ENCODE measurements at places on chromosomes 13 and 19. TPM values are rescaled to one million over a fixed set of nuclear protein-coding genes. Genes with fewer than 3 reads are reported as not detected.

Gene ITM2B
- total RNA-seq = 227 TPM

Gene FFAR3
- total RNA-seq = 0.63 TPM

Gene ADAMTS10
- 2.6 TPM for total RNA-seq

Gene OR4F17
- total RNA-seq = not detected

Gene ICAM5
- 0.53 TPM for total RNA-seq

Gene ATP4B
- not detected for total RNA-seq

Gene ZNF492
- total RNA-seq = 1.1 TPM

Gene SYT3
- not detected for total RNA-seq

DNA sequence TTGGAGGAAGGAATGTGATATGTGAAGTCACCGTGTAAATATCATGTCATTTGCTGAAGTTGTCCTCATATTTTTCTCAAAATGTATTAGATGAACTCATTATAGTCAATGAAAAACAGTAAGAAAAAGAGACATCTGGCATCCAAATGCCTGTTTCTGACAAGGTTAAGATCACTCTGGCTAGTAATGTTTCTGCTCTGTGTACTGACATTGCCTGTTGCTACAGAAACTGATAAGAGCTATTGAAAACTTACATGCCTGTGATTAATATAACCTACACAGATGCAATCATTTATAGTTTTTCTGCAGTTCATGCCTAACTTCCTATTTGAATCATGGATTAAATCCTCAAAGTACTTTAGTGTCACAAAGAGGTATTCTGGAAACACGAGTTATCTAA lies 249.8 kb downstream of the NBEA start:
- no peak for DNase-seq
- no peaks in the 10 kb centered on the region for H3K36me3 ChIP-seq
- no peaks in the 10 kb centered on the region for H3K4me1 ChIP-seq
- H3K4me3 ChIP-seq = no peak overlapping the region
- no peaks in the 10 kb centered on the region for H3K27me3 ChIP-seq
- no peak overlapping the region for H3K27ac ChIP-seq

- no peaks in the 10 kb centered on the region for H3K36me3 ChIP-seq
- no peak for DNase-seq
- no peak overlapping the region for H3K27ac ChIP-seq
- no peaks in the 10 kb centered on the region for H3K4me1 ChIP-seq
- H3K4me3 ChIP-seq = no peak overlapping the region
Measured at GRCh38 chr13:70407486-70407885, 299.2 kb upstream of the KLHL1 start.

DNA sequence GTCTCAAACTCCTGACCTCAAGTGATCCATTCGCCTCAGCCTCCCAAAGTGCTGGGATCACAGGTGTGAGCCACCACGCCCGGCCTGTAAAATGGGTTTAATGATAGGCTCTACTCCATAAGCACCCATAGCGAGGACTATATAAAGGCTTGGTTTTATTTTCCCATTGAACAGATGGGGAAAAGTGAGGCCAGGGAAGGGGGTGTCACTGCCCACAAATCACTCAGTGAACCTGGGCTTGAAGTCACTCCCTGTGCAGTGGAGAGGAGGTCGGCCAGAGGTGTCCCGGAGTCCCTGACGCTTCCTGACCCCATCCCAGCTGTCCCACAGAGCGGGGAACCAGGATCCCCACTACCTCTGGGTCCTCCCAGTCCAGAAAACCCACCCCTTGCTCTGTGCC lies 14.9 kb downstream of the TLE2 start:
- no peak overlapping the region for H3K4me3 ChIP-seq
- H3K27ac ChIP-seq = no peak overlapping the region
- no peaks in the 10 kb centered on the region for H3K36me3 ChIP-seq
- H3K4me1 ChIP-seq = no peaks in the 10 kb centered on the region
- no peak for DNase-seq
- H3K27me3 ChIP-seq = no peaks in the 10 kb centered on the region

- H3K27ac ChIP-seq = no peak overlapping the region
- no peaks in the 10 kb centered on the region for H3K4me1 ChIP-seq
- no peak overlapping the region for H3K4me3 ChIP-seq
- H3K36me3 ChIP-seq = no peaks in the 10 kb centered on the region
- H3K27me3 ChIP-seq = no peaks in the 10 kb centered on the region
Measured at GRCh38 chr13:37342205-37342604, 236.7 kb upstream of the CSNK1A1L start.

- H3K4me1 ChIP-seq = peaks cover 47% of the 10 kb centered on the region
- no peak for DNase-seq
- H3K27ac ChIP-seq = no peak overlapping the region
- H3K36me3 ChIP-seq = peaks cover 3% of the 10 kb centered on the region
- H3K4me3 ChIP-seq = no peak overlapping the region
Measured at GRCh38 chr13:75316427-75316826, 165.5 kb downstream of the TBC1D4 start.

DNA sequence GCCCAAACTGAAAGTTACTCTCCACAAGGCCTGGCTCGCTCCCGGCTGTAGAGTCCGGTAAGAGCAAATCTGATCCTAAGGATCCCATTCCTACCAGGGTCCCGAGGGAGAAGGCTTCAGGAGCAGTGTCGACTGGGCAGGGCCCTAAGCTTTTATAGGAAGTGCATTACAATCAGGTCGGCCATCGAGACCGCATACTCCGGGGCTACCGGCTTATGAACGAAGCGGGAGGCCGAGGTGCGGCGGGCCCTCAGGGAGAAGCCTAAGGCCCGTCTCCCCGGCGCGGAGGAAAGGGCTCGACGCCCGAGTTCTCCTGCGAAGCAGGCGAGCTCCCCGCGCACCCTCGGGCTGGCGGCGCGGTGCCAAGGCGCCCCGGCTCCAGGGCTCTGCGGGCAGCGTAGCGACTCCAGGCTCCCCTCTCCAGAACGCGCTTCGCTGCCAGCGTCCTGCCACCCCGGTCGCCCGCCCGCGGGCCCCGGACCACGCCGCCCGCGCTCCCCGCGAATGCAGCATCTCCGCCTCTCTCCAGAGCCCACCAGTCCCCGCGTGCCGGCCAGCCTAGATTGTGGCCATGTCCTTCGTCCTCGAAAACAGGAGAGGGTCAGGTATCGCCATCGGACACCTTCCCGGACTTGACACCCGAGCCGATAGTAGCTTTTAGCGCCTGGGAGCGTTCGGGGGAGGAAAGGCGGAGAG lies 1.4 kb downstream of the EFNB2 start:
- H3K36me3 ChIP-seq = peaks cover 3% of the 10 kb centered on the region
- peaks cover 19% of the 10 kb centered on the region for H3K4me1 ChIP-seq
- H3K4me3 ChIP-seq = peak overlapping the region; percentile 32
- DNase-seq = peak; percentile 20

DNA sequence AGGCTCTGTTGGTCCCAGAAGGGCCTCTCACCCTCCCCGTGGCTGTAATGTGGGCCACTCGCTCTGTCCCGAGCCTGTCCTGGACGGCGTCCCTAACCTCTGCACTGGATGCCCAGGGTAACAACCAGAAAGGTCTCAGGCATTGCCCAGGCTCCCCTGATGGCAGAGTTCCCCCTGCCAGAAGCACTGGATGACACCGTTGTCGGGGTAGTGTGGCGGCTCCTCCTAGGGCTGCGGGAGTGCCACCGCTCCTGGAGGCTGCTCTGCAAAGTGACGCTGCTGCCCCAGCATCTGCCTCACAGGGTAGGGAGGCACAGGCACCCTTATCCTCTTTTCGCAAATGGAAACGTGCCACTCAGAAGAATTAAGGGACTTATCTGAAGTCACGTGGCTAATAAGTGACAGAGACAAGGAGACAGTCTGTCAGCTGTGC lies 32.0 kb downstream of the MPHOSPH8 start:
- no peak for DNase-seq
- peaks cover 73% of the 10 kb centered on the region for H3K36me3 ChIP-seq
- H3K27ac ChIP-seq = no peak overlapping the region
- no peak overlapping the region for H3K4me3 ChIP-seq
- no peaks in the 10 kb centered on the region for H3K27me3 ChIP-seq
- H3K4me1 ChIP-seq = peaks cover 3% of the 10 kb centered on the region

- no peak overlapping the region for H3K27ac ChIP-seq
- H3K27me3 ChIP-seq = no peaks in the 10 kb centered on the region
Measured at GRCh38 chr19:36719687-36720556, 32.5 kb downstream of the ZNF567 start.

- H3K4me1 ChIP-seq = no peaks in the 10 kb centered on the region
- no peaks in the 10 kb centered on the region for H3K27me3 ChIP-seq
- no peak overlapping the region for H3K27ac ChIP-seq
- no peak for DNase-seq
Measured at GRCh38 chr13:88948501-88948900, 1277.3 kb downstream of the SLITRK5 start.

DNA sequence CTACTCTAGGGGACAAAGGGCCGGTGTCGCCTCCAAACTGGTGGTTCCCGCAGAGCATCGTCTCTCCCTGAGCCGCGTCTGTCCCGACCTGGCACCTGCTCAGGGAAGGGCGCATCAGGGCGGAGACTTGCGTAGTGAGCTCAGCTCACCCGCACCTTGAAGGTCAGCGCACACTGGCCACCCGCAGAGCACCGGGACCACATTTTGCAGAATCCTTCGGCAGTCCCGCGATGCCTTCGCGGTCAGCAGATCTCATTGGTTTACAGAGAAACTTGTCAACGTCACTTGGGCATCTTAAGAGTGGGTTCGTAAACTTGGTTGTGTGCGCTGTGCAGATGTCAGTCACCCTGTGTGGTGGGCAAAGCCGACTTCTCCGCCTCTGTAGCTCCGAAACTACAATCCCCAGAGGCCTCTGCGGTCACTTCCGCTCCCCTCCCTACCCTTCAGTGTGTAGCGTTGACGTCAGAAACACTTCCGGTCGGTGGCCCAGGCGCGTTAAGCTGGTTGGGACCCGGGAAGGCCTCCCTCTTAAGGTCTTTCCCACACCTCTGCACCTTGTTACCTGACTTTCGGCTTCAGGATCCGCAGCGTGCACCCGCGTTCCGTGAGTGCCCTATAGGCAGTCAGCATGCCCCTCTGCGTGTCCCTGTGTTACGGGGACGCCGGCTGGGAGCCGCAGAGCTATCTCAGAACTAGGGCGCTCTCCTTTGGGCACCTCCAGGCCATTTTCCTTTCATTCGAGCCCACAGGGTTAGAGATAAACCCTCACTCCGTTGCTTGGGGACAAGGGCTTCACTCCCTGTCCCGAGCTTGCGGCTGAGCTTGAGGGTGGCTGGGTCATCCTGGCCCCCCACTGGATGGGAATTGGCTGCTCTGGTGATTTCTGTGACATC lies 36.5 kb upstream of the ZNF527 start:
- H3K27me3 ChIP-seq = no peaks in the 10 kb centered on the region
- H3K4me3 ChIP-seq = peak overlapping the region; percentile 86
- peak overlapping the region; percentile 78 for H3K27ac ChIP-seq
- peaks cover 69% of the 10 kb centered on the region for H3K36me3 ChIP-seq
- peaks cover 22% of the 10 kb centered on the region for H3K4me1 ChIP-seq

DNA sequence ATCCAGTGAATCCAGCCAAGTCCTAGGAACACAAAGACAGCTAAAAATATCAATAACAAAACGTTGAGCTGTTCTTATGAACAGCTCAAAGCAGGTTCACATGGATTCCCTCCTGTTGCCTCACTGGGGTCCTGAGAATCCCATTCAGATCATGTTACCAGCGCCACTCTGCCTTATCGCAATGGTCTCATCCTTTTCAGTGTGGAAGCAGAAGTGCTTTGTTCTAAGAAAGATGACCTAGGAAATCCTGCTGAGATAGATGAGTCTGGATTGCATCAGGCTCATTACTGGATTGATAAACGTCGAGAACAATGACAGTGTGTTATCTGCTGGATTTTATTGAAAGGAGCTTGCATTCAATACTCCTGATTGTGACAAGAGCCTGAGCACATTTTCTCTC lies 87.0 kb downstream of the SLAIN1 start:
- no peak overlapping the region for H3K27ac ChIP-seq
- H3K4me3 ChIP-seq = no peak overlapping the region
- H3K27me3 ChIP-seq = no peaks in the 10 kb centered on the region
- H3K4me1 ChIP-seq = peaks cover 12% of the 10 kb centered on the region
- no peak for DNase-seq

- H3K36me3 ChIP-seq = no peaks in the 10 kb centered on the region
- H3K4me1 ChIP-seq = peaks cover 7% of the 10 kb centered on the region
- DNase-seq = no peak
- no peaks in the 10 kb centered on the region for H3K27me3 ChIP-seq
- H3K4me3 ChIP-seq = no peak overlapping the region
Measured at GRCh38 chr19:33005440-33005839, 33.4 kb downstream of the FAAP24 start.

GRCh38 chr19:48192750-48193149 lies 22.3 kb downstream of the ZSWIM9 start:
- no peak for DNase-seq
- no peaks in the 10 kb centered on the region for H3K27me3 ChIP-seq
- no peak overlapping the region for H3K4me3 ChIP-seq
- no peak overlapping the region for H3K27ac ChIP-seq
- H3K4me1 ChIP-seq = peaks cover 12% of the 10 kb centered on the region

DNA sequence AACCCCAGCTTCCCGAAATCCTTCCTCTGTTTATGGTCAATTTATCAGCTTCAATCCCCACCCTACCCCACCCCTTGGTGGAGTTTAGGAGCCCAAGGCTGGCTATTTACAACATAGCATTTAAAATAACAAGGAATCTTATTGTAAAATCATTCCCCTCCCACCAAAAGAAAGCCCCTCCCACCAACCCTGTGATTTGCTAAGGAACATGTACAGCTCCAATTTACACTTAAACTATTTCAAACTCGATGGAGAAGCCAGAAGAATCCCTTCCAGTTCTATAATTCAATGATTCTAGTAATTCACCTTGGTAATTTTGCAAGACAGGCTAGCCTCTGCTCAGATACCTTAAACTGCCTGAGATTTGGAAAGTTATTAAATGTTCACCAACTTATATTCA lies 3.0 kb downstream of the LATS2 start:
- H3K27me3 ChIP-seq = peaks cover 29% of the 10 kb centered on the region
- no peak overlapping the region for H3K4me3 ChIP-seq
- no peaks in the 10 kb centered on the region for H3K36me3 ChIP-seq
- no peak overlapping the region for H3K27ac ChIP-seq
- DNase-seq = no peak
- peaks cover 17% of the 10 kb centered on the region for H3K4me1 ChIP-seq

GRCh38 chr19:7294558-7295212 lies 471 bp upstream of the INSR start:
- no peak overlapping the region for H3K27ac ChIP-seq
- peaks cover 12% of the 10 kb centered on the region for H3K4me1 ChIP-seq
- DNase-seq = no peak

DNA sequence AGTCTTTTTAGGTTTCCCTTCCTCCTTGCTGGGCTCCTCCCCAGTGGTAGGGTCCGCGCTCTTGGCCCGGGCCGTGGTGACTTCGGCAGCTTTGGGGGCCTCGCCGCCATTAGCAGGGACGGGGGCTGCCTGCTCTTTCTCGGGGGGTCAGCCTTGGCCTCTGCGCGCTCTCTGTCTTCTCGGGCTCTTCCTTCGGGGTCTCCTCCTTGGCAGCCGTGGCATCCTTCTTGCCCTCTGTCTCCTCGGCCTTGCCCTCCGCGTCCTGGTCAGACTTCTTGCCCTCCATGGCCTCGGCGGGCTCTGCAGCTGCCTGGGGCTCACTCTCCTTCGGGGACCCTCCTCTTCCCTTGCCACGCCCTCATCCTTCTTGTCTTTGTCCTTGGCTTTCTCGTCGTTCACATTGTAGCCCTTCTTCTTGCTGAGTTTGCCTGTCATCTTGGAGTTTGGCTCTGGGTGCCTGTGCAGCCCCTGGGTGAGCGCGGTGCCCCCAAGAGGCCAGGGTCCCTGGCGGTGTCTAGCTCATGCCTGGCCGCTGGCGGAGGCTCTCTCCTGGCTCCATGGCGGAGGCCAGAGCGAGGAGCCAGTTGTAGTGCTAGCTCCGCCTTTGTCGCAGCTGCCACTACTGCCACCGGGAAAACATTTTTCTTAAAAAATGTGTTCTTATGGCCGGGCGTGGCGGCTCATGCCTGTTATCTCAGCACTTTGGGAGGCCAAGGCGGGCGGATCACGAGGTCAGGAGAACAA lies 283.0 kb upstream of the SGCG start:
- H3K36me3 ChIP-seq = no peaks in the 10 kb centered on the region
- DNase-seq = no peak

- no peak overlapping the region for H3K27ac ChIP-seq
- H3K36me3 ChIP-seq = peaks cover 26% of the 10 kb centered on the region
- no peak for DNase-seq
- peaks cover 38% of the 10 kb centered on the region for H3K4me1 ChIP-seq
Measured at GRCh38 chr19:49459388-49459787, 6.4 kb downstream of the ALDH16A1 start.
